ENCODE measurements at places on chromosomes 7 and 10.

- peaks cover 3% of the 10 kb centered on the region for H3K27me3 ChIP-seq
- no peaks in the 10 kb centered on the region for H3K4me1 ChIP-seq
- H3K27ac ChIP-seq = no peak overlapping the region
- no peak overlapping the region for H3K4me3 ChIP-seq
- ATAC-seq = no peak
Observed at GRCh38 chr10:86286236-86287109, 80.1 kb downstream of the GRID1 start.

DNA sequence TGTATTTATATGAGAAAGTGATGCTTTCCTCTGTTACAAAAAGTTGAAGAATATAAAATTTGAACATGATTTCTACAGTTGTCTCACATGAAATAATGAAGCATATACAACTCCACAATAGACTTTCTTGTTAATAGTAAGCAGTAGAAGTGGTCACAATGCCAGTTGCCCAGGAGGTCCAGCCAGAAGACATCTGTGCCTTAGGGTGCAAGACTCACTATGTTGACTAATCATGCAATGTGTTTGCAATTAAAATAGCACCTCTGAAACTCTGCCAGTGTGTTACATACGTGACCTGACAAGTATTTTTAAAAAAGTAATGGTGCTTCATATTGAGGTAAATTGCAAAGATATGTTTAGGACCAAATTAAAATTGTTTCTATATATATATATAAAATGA, 547.2 kb downstream of the ETV1 start:
- H3K4me1 ChIP-seq = no peaks in the 10 kb centered on the region
- H3K27me3 ChIP-seq = no peaks in the 10 kb centered on the region
- H3K27ac ChIP-seq = no peak overlapping the region
- H3K36me3 ChIP-seq = no peaks in the 10 kb centered on the region

DNA sequence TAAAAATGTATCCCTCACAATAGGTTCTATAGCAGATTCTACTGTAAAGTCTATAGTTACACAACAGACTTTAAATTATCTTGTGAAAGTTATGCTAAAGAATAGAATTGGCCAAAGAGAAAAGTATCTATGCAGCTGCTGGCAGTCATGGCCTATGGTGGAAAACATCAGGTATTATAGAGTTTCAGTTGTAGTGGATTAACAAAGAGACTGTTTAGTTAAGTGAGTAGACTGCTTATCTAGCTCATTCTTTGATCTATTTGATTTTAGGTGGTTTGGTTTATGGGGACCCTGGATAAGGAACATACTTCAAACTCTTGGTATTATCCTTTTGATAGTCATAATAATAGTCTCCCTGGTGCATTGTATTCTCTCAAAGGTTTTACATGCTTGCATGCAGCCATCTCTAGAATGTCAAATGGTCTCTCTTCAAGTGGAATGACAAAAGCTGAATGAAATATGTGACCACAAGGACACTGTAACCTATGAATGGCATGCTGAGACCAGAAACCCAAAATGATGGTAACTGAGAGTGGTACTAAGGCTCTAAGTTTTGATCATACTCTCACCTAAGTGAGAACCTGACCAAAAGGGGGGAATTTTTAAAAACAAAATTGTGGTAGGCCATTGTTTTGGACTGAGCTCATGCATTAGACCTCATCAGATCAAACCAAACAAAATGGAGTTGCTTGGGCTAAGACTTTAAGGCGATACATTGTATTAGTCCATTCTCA, 54.9 kb upstream of the NAMPT start:
- no peak overlapping the region for H3K27ac ChIP-seq
- no peaks in the 10 kb centered on the region for H3K36me3 ChIP-seq
- no peak overlapping the region for H3K4me3 ChIP-seq
- H3K4me1 ChIP-seq = no peaks in the 10 kb centered on the region

GRCh38 chr7:91005024-91005423, 259.2 kb upstream of the FZD1 start:
- no peaks in the 10 kb centered on the region for H3K36me3 ChIP-seq
- H3K4me3 ChIP-seq = no peak overlapping the region
- H3K4me1 ChIP-seq = no peaks in the 10 kb centered on the region
- ATAC-seq = no peak
- no peak overlapping the region for H3K27ac ChIP-seq
- H3K27me3 ChIP-seq = no peaks in the 10 kb centered on the region

- ATAC-seq = no peak
- H3K27ac ChIP-seq = no peak overlapping the region
- no peaks in the 10 kb centered on the region for H3K27me3 ChIP-seq
- H3K4me3 ChIP-seq = no peak overlapping the region
Observed at GRCh38 chr7:14868937-14869336, 33.6 kb downstream of the DGKB start.

DNA sequence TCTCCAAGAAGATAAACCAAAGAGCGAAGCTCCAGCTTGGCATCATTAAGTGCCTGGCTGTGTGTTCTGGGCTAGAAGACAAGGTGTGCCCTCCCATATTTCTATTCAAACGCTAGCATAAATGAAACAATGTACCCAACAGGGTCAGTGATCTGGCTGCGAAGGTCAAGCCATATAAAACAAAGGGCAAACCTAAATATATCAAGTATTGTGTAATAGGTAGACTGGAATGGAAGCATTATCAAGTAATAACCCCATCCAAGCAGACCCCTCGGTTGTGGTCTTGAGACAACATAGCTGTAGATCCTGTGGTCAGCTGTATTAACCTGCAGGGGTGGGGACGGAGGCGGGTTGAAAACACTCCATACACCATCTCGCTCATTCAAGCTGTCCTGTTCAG, 31.6 kb upstream of the TNKS2 start:
- no peaks in the 10 kb centered on the region for H3K4me1 ChIP-seq
- no peaks in the 10 kb centered on the region for H3K36me3 ChIP-seq
- no peak overlapping the region for H3K4me3 ChIP-seq
- no peak for ATAC-seq

- H3K27ac ChIP-seq = no peak overlapping the region
- ATAC-seq = no peak
- H3K4me3 ChIP-seq = no peak overlapping the region
- H3K4me1 ChIP-seq = no peaks in the 10 kb centered on the region
- H3K36me3 ChIP-seq = no peaks in the 10 kb centered on the region
- H3K27me3 ChIP-seq = no peaks in the 10 kb centered on the region
Observed at GRCh38 chr7:16606704-16607103, 38.9 kb downstream of the ANKMY2 start.

GRCh38 chr7:40279991-40280390, 145.2 kb downstream of the SUGCT start:
- H3K36me3 ChIP-seq = no peaks in the 10 kb centered on the region
- H3K4me3 ChIP-seq = no peak overlapping the region
- H3K27ac ChIP-seq = no peak overlapping the region
- no peak for ATAC-seq
- H3K27me3 ChIP-seq = no peaks in the 10 kb centered on the region
- no peaks in the 10 kb centered on the region for H3K4me1 ChIP-seq

DNA sequence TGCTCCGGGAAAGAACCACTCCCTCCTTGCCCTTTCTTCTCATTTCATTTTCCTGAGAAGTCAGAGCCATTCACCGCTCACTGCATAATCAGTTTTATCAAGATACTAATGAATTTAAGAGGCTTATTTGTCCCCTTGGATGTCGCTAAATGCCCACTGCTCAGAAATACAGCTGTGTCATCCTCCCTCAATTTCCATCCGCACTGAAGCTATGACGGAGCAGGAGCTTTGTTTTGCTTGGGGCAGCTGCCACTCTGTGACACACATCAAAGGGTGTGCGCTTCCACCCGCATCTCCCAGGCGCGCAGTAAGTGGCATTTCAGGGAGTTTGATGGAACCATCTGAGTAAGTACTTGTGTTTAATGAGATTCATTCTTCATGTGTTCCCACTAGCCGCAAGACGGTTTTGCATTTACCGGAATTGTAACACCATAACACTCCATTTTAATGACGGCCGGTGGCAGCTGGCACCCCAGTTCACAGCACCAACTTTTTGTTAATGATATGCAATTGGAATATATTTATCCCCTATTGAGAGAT, 103.8 kb upstream of the PARD3 start:
- H3K36me3 ChIP-seq = no peaks in the 10 kb centered on the region
- H3K4me3 ChIP-seq = no peak overlapping the region
- no peak overlapping the region for H3K27ac ChIP-seq
- H3K4me1 ChIP-seq = peaks cover 12% of the 10 kb centered on the region

DNA sequence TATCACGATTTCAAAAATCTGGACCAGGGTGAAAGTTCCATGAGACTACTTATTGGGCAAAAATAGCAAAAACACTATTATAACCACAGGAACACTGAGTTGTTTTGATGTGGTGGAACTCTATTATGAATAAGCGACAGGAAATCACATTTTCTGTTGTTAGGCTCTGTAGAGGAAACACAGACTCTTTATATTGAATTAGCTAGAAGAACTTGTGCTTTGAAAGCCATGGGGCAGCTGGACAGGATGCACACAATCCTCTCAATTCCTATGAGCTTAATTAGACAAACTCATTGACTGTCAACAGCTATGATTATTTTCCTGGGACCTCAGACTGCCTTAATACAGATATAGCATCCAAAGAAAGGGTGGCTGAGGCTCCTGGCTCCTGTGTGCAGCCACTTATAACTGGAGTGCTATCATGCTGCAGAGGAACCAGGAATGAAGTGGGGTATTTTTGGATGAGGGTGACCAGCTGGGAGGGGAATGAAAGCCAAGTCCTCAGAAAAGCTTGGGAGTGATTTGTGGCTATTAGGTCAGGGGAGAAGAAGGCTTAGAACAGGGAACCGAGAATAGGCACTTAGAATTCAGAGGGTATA, 657.3 kb downstream of the TYW1 start:
- no peak overlapping the region for H3K4me3 ChIP-seq
- ATAC-seq = no peak
- H3K36me3 ChIP-seq = no peaks in the 10 kb centered on the region

- no peaks in the 10 kb centered on the region for H3K36me3 ChIP-seq
- H3K27ac ChIP-seq = no peak overlapping the region
- H3K4me3 ChIP-seq = no peak overlapping the region
- no peak for ATAC-seq
- no peaks in the 10 kb centered on the region for H3K27me3 ChIP-seq
Observed at GRCh38 chr7:84157171-84157570, 37.4 kb downstream of the SEMA3A start.

DNA sequence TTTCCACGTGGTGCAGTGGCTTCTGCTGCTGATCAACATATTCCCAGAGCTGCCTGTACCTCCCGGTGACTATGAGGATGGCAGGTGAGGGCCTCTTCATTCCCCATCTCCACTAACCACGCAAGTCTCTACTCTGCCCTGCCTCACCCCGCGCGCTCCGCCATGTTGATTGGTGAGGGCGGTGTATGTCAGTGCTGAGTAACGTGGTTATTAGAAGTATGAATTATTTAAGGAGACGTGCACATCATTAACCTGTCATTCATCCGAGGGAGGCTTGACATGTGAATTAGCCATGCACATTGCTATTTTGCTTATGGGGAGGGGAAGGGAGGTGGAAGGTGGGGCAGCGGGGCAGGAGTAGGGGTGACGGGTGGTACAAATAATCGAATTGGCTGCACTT, 138.6 kb downstream of the SORCS3 start:
- H3K27ac ChIP-seq = no peak overlapping the region
- no peak overlapping the region for H3K4me3 ChIP-seq
- H3K36me3 ChIP-seq = no peaks in the 10 kb centered on the region
- H3K4me1 ChIP-seq = no peaks in the 10 kb centered on the region
- ATAC-seq = no peak
- no peaks in the 10 kb centered on the region for H3K27me3 ChIP-seq

GRCh38 chr10:123994417-123995081, 98.8 kb downstream of the CHST15 start:
- H3K4me3 ChIP-seq = no peak overlapping the region
- no peak overlapping the region for H3K27ac ChIP-seq
- H3K27me3 ChIP-seq = peaks cover 31% of the 10 kb centered on the region
- H3K4me1 ChIP-seq = peaks cover 16% of the 10 kb centered on the region
- H3K36me3 ChIP-seq = no peaks in the 10 kb centered on the region

- H3K27ac ChIP-seq = no peak overlapping the region
- ATAC-seq = no peak
- no peak overlapping the region for H3K4me3 ChIP-seq
- no peaks in the 10 kb centered on the region for H3K36me3 ChIP-seq
Observed at GRCh38 chr7:78379148-78379547, 580.6 kb downstream of the PHTF2 start.

GRCh38 chr7:47408675-47409074, 173.2 kb downstream of the TNS3 start:
- H3K27ac ChIP-seq = no peak overlapping the region
- no peak for ATAC-seq
- peaks cover 16% of the 10 kb centered on the region for H3K4me1 ChIP-seq
- no peaks in the 10 kb centered on the region for H3K27me3 ChIP-seq
- no peaks in the 10 kb centered on the region for H3K36me3 ChIP-seq
- H3K4me3 ChIP-seq = no peak overlapping the region

GRCh38 chr7:42770114-42770513, 141.8 kb downstream of the C7orf25 start:
- H3K4me1 ChIP-seq = peaks cover 9% of the 10 kb centered on the region
- no peaks in the 10 kb centered on the region for H3K36me3 ChIP-seq
- H3K4me3 ChIP-seq = no peak overlapping the region
- ATAC-seq = no peak
- H3K27ac ChIP-seq = no peak overlapping the region
- no peaks in the 10 kb centered on the region for H3K27me3 ChIP-seq

GRCh38 chr7:112945046-112945445, 141.6 kb downstream of the GPR85 start:
- H3K27ac ChIP-seq = no peak overlapping the region
- H3K4me3 ChIP-seq = no peak overlapping the region
- peaks cover 5% of the 10 kb centered on the region for H3K27me3 ChIP-seq
- ATAC-seq = no peak
- H3K4me1 ChIP-seq = peaks cover 7% of the 10 kb centered on the region

DNA sequence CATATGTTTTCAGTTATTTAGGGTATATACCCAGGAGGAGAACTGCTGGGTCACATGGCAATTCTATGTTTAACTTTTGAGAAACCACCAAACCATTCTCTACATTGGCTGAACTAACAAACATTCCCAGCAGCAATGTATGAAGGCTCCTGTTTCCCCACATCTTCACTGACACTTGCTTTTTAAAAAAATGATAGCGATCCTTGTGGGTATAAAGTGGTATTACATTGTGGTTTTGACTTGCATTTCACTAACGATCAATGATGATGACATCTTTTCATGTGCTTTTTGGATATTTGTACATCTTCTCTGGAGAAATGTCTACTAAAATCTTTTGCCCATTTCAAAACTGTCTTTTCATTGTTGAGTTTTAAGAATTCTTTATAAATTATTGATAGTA, 51.2 kb upstream of the ANAPC16 start:
- H3K4me1 ChIP-seq = no peaks in the 10 kb centered on the region
- no peak for ATAC-seq
- peaks cover 28% of the 10 kb centered on the region for H3K36me3 ChIP-seq
- H3K27ac ChIP-seq = no peak overlapping the region
- no peak overlapping the region for H3K4me3 ChIP-seq
- H3K27me3 ChIP-seq = no peaks in the 10 kb centered on the region

GRCh38 chr7:123460616-123461015, 73.8 kb downstream of the IQUB start:
- no peak overlapping the region for H3K27ac ChIP-seq
- H3K36me3 ChIP-seq = no peaks in the 10 kb centered on the region
- H3K27me3 ChIP-seq = no peaks in the 10 kb centered on the region
- no peaks in the 10 kb centered on the region for H3K4me1 ChIP-seq
- ATAC-seq = no peak
- H3K4me3 ChIP-seq = no peak overlapping the region
